Astrocyte (in vitro differentiated cells and primary cell): ENCODE measurements at places on chromosomes 11 and 22. TPM values are rescaled to one million over a fixed set of nuclear protein-coding genes. Genes with fewer than 3 reads are reported as not detected.

DNA sequence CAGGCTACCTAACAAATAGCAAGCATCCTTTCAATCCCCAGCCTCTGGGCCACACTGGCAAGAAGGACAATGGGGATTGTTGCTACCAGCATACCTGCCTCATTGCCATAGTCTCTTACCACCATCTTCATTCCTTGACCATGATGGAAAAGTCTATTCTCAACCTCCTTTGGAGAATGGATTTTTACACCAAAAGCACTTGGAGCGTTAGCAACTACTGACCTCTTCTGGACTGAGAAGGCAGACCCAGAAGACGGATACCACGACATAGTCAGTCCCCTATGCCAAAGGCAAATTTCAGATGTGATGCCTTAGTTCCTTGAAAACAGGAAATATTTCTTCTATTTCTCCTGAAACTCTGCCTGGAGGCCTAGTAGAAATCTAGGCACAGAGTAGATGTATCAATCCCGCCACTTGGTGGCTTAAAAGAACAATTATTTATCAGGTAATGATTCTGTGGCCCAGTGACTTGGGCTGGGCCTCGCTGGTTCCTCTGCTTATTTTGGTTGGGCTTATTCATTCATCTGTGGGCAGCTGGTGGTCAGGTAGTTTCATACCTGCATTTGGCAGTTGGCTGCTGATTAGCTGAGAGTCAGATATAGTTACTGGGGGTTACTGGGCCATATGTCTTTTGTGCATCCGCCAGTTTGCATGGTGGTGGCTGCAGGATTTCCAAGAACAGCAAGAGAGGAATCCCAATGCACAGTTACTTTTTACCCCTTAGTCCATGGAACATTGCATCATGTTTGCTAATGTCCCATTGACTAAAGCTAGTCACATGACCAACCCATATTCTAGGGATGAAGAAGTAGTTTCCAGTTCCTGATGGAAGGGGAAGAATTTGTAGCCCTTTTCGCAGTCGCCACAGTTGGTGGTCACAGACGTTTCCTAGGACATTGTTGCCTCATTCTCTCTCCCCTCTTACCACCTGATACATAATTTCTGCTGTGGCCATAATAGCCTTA, 75.2 kb downstream of the DHCR7 start:
- no peaks in the 10 kb centered on the region for H3K4me1 ChIP-seq
- peaks cover 2% of the 10 kb centered on the region for H3K27me3 ChIP-seq
- DNase-seq = no peak
- H3K4me3 ChIP-seq = no peak overlapping the region

Gene MFRP
- not detected in 2 replicates for total RNA-seq

DNA sequence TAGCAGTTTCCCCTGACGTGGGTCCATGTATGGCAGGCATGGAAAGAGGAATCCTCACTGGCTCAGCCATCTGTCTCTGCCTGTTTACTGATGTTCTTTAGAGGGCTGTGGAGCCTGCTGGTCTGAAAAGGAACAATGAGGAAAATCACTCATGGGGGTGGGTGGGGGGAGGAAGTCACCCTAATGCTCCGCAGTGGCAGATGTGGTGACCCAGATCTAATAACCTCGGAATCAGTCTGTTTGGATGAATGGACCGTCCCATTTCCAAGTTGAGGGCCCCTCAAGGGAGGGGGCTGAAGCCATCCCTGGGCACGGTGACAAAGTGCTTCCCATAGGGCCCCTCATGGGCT, 4.4 kb downstream of the BCR start:
- no peak overlapping the region for H3K27ac ChIP-seq
- no peaks in the 10 kb centered on the region for H3K27me3 ChIP-seq
- no peak overlapping the region for H3K4me3 ChIP-seq
- H3K36me3 ChIP-seq = no peaks in the 10 kb centered on the region

DNA sequence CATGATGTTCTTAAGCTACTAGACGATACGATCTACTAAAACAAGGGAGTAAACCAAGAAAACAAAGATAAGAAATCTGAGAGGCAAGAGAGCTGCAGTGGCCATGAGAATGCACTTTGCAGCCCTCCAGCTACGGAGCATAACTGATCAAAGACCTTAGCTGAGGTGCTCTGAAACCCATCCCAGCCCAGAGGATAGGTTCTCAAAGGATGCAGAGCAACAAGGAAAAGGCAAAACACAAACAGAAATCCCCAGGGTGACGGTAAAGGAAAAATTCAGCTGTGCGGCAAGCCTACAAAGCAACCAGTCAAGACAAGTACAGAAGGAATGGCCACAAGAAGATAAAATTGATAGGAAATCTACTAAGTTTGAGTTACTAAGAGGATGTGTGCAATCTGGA, 32.5 kb upstream of the CFAP300 start:
- peaks cover 15% of the 10 kb centered on the region for H3K4me1 ChIP-seq
- no peaks in the 10 kb centered on the region for H3K36me3 ChIP-seq
- H3K27ac ChIP-seq = no peak overlapping the region
- H3K4me3 ChIP-seq = no peak overlapping the region

GRCh38 chr11:86782742-86783141, 17.6 kb upstream of the PRSS23 start:
- DNase-seq = no peak
- no peak overlapping the region for H3K4me3 ChIP-seq
- H3K27me3 ChIP-seq = no peaks in the 10 kb centered on the region
- no peak overlapping the region for H3K27ac ChIP-seq
- no peaks in the 10 kb centered on the region for H3K36me3 ChIP-seq

Gene OR2AT4
- not detected in 2 replicates for total RNA-seq

Gene TECTA
- total RNA-seq = 0.84 and 0.91 TPM in 2 replicates

DNA sequence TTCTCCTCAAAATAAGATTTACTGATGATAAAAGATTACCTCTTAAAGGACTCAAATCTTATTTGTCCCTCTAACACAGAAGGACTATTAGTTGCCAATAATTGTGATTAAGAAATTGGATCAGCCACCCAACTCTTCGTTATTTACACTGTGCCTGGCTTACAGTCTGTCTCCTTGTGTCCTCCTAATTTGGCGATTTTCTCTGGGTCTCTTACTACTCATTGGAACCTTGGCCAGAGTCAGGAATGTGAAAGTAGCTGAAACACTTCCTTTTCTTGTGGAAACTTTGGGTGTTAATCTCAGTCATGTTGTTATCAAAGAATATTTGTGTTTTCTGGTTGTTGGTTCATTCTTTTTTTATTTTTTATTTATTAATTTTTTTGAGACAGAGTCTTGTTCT, 83.2 kb downstream of the TEAD1 start:
- H3K4me3 ChIP-seq = no peak overlapping the region
- no peak for DNase-seq
- no peaks in the 10 kb centered on the region for H3K36me3 ChIP-seq
- H3K27ac ChIP-seq = no peak overlapping the region

GRCh38 chr11:12765428-12765827, 91.2 kb downstream of the TEAD1 start:
- no peak overlapping the region for H3K27ac ChIP-seq
- H3K4me1 ChIP-seq = peaks cover 20% of the 10 kb centered on the region
- H3K36me3 ChIP-seq = peaks cover 15% of the 10 kb centered on the region
- H3K4me3 ChIP-seq = no peak overlapping the region

Gene MS4A6A
- not detected in 2 replicates for total RNA-seq

Gene CELSR1
- 27.6 and 38.5 TPM in 2 replicates for total RNA-seq

DNA sequence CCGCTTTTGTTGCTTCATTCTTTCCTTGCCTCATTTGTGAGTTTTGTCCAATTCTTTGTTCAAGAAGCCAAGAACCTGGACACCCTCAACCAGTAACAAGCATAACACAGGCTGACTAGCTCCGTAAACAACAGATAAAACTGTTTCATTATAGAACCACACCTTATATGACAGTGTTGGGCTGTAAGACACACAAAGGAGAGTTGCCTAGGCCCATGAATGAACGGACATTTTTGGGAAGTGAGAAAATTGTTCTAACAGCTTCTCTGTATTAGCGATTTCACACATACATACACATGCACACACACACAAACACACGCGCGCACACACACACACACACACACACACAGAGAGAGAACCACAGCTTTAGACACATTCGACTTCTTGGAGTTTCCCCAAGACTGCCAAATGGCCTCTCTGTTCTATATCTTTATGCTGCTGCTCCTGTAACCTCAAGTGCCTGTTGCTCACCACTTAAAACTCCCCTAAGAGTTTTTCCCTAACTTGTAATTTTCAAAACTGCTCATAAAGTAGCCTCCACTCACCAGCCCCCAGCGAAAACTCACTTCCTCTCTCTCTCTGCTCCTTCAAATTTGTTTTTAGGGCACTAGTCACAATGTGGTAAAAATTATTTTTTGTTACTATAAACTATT, 35.9 kb downstream of the CTSC start:
- no peak overlapping the region for H3K27ac ChIP-seq
- H3K4me3 ChIP-seq = no peak overlapping the region
- H3K36me3 ChIP-seq = no peaks in the 10 kb centered on the region

DNA sequence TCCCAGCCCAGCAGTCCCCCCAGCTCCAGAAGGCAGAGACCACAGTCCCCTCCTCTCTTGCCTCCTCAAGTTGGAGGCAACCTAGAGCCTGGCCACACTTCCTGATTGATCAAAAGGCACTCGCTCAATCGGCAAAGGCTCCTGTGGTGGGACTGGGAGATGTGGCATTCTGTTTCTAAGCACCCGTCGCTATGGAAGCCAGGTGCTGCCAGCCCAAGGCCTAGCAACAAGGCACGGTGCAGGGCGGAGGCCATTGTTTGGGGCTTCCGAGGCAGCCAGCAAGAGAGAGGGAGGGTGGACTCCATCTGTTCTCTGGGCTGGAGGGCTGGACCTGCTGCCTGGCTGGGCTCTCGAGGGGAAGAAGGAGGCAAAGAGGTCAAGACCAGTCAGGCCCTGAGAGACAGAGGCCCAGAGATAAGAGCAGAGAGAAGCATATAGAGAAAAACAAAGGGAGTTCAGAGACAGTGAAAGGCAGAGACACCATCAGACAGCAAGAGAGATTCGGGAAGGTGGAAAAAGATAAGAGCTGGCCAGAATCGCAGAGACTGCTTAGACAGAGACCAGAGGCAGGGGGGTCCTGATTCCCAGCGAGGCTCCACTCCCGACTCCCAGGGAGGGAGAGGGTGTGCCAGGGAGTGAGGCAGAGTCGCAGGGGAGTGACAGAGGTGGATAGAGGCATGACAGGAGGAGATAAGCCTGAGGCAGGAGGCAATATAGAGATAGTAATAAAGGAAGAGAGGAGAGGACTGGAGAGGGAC, 21.2 kb downstream of the PDE2A start:
- no peaks in the 10 kb centered on the region for H3K27me3 ChIP-seq
- DNase-seq = no peak
- no peaks in the 10 kb centered on the region for H3K36me3 ChIP-seq
- no peak overlapping the region for H3K4me3 ChIP-seq
- no peaks in the 10 kb centered on the region for H3K4me1 ChIP-seq

DNA sequence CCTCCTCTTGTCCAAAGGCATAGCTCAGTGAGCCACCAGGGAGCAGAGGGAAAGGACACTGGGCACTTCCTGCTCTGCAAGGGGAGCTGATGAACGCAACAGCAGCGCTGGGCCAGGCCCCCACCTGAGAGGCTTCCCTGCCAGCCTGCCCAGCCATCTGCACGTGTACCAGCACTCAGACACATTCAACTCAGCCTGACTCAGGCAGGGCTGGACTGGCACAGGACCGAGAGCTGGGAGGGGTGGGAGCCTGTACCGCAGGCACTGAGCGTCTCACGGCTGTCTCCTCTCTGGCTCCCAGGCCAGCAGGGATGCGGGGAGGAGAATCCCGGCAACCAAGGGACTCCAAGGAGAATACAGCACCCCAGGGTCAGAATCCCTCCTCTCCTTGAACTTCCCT, 411.8 kb downstream of the CTTN start:
- no peaks in the 10 kb centered on the region for H3K36me3 ChIP-seq
- H3K4me3 ChIP-seq = no peak overlapping the region
- H3K27me3 ChIP-seq = peaks cover 2% of the 10 kb centered on the region
- H3K4me1 ChIP-seq = no peaks in the 10 kb centered on the region
- DNase-seq = no peak

- no peak for DNase-seq
- no peaks in the 10 kb centered on the region for H3K4me1 ChIP-seq
- H3K36me3 ChIP-seq = no peaks in the 10 kb centered on the region
- peaks cover 5% of the 10 kb centered on the region for H3K27me3 ChIP-seq
These were observed 25.2 kb upstream of the OR8B8 start for GRCh38 chr11:124470561-124471227.

Gene HBB
- not detected in 2 replicates for total RNA-seq

GRCh38 chr11:79672786-79673185, 232.0 kb upstream of the TENM4 start:
- no peaks in the 10 kb centered on the region for H3K36me3 ChIP-seq
- H3K27ac ChIP-seq = no peak overlapping the region
- no peak for DNase-seq
- no peaks in the 10 kb centered on the region for H3K4me1 ChIP-seq

DNA sequence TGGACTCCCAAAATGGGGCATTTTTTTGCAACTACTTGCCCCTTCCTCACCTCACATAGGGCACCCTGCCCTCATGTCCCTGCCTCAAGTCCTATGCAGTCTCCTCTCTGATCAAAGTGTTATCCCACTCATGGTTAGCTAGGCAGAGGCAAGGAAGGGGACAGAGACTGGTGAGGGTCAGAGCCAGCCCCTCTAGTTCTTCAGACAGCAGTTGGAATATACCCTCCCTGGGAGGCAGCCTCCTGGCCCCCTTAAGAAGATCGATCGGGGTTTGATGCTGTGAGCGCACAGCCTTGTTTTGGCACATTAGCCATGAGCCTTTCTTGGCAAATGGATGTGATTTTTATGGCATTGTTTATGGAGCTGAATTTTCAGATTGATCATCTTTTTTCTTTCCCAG, 436.9 kb downstream of the BUD13 start:
- no peak for DNase-seq
- no peaks in the 10 kb centered on the region for H3K27me3 ChIP-seq
- H3K4me3 ChIP-seq = no peak overlapping the region
- no peaks in the 10 kb centered on the region for H3K36me3 ChIP-seq
- H3K27ac ChIP-seq = no peak overlapping the region

Gene FXYD6
- total RNA-seq = 8.1 and 10.5 TPM in 2 replicates

Gene NFAM1
- 0.07 and 0.17 TPM in 2 replicates for total RNA-seq

DNA sequence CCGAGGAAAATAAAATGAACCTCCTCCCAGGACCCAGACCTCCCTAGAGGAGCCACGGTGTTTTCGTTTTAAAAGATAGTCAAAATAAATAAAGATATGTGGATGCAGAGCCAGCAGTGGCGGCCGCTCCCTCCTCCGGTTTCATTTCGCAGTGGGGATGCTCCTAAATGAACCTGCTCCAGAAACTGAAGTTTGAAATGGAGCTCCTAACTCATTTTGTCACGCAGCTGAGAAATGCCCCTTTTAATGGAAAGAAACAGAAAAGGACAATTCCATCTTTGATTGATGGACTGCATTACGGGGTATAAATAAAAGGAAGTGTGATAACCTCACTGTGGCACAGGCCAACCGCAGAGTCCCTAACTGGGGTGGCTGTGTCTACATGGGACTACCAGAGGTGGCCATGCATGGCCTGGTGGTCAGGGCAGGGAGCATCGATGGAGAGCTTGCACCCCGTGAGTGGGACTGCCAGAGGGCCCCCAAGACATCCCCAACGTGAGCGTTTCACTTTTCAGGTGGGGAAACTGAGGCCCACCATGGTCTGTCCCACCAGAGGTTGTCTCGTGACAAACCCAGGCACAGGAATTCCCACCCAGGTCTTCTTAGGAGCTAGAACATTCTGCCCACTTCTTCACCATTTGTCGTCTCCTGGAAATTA, 426.6 kb downstream of the BRD1 start:
- no peaks in the 10 kb centered on the region for H3K27me3 ChIP-seq
- H3K4me1 ChIP-seq = peaks cover 6% of the 10 kb centered on the region
- H3K4me3 ChIP-seq = no peak overlapping the region

Gene DGCR6L
- 33.3 and 33.7 TPM in 2 replicates for total RNA-seq
